Activated naive CD8-positive, alpha-beta T cell treated with anti-CD3 and anti-CD28 coated beads for 36 hours (primary cell): ENCODE measurements at places on chromosomes 7 and 10.

DNA sequence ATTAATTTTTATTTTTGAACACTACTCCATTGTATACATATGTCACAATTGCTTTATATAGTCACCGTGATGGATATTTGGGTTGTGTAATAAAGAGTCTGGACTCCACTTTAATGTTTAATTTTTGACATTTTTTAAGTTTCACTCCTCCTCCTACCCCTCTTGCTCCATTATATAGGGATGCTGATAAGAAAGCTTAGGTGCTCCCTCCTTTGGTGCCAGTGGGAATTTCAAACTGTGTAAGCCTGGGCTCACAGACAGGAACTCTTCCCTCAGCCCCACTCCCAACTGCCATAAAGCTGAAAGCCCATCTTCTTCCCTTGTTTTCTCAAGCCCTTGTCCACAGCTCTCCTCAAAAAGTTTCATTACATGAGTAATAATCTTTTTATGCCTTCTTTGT is 47.6 kb downstream of the TWIST1 start:
- H3K4me3 ChIP-seq, result no peak overlapping the region
- H3K27ac ChIP-seq, result no peak overlapping the region
- H3K36me3 ChIP-seq, result no peaks in the 10 kb centered on the region
- no peaks in the 10 kb centered on the region for H3K27me3 ChIP-seq
- no peaks in the 10 kb centered on the region for H3K4me1 ChIP-seq
- no peak for DNase-seq

DNA sequence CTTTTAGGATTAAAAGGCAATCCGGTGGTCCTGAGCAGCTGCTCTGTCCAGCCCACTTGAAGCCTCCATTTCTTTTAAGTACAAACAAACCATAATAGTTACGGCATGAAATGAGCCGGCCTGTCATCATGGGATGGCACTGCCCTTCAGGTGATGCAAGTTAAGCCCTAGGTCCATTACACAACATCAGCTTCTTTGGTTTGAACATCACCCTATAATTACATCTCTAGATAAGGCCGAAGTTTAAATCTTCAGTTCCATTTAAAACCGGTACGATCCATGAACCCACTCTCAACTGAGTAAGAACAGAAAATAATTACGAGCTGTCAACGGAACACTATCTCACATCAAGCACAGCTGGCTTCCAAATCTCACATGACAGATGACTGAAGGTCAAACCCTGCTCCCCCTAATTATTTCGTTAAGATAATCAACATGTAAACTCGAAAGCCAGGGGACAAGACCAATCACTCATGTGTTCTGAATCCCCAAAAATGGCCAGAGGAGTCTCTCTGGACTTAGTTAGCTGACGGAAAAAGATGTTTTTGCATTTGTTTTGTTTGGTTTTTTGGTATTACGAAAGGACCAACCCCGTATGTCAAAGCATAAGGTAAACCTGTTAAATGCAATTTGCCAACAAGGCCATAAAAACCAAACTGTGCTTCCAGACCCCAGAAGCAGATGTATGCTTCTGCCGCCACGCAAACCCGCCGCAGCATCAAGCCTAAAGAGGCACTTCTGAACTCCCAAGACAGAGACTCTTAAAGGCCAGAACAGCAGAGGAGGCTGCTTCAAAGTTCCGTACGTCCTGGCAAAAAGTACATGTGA is 10.8 kb downstream of the GNA12 start:
- H3K27me3 ChIP-seq, result no peaks in the 10 kb centered on the region
- peaks cover 13% of the 10 kb centered on the region for H3K4me1 ChIP-seq
- no peak overlapping the region for H3K27ac ChIP-seq
- H3K4me3 ChIP-seq, result no peak overlapping the region
- H3K36me3 ChIP-seq, result peaks cover 9% of the 10 kb centered on the region

DNA sequence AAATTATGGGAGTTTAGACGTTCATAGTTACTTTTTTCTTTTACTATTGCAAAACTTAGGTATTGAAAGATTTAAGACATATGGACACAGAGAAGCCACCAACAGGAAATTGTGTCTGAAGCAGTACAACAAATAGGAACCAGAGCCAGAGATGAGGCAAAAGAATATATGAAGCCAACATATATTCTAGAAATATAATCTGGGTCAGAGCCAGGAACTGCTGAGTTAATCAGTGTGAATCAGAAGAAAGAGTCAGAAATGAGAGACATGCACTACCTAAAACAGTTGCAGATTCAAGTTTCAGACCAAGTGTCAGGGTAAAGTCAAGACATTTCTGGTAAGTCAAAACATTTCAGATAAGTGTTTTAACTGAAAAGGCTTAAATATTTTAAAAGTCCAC is 67.7 kb downstream of the DGKB start:
- H3K4me3 ChIP-seq, result no peak overlapping the region
- no peaks in the 10 kb centered on the region for H3K27me3 ChIP-seq
- no peaks in the 10 kb centered on the region for H3K36me3 ChIP-seq
- DNase-seq, result no peak
- no peak overlapping the region for H3K27ac ChIP-seq

DNA sequence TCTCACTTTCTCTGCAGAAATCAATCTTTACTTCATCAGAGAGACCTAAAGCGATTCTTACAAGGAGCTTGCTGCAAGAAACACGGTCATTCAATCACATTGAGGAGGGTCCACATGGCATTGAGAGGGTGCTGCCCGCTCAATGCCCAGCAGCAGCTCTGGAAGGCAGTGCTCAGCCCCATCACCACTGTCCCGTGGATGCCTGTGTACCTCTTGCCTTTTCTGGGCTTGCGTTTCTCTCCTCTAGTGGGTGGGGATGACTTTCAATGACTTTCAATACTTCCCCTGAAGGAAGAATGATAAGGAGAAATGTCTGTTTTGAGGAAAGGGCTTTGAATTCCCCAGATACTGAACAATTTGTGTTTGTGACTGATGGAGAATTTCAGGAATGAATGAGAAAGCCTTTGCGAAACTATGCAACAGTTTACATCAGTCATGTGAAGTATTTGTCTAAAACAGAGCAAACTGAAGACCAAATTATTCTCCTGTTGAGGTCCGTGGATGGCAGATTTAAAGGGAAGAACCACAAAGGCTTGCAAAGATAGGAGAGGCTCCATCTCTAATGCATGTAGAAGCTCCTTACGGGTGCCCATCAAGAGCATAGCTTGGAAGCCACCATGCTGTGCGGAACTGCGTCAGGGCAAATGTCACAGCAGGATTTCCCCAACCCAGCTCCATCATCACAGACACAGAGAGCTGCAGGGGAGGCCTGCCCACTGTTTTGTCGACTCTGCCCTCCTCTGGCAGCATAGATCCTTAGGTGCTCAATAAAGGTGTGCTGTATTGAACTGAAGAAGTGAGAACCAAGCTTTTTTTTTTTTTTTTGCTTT is 6.6 kb upstream of the ZNF22 start:
- no peak overlapping the region for H3K4me3 ChIP-seq
- no peaks in the 10 kb centered on the region for H3K27me3 ChIP-seq
- H3K27ac ChIP-seq, result no peak overlapping the region
- DNase-seq, result no peak

GRCh38 chr10:115875172-115875571 is 397.8 kb downstream of the GFRA1 start:
- H3K27ac ChIP-seq, result no peak overlapping the region
- H3K36me3 ChIP-seq, result no peaks in the 10 kb centered on the region
- no peaks in the 10 kb centered on the region for H3K4me1 ChIP-seq
- DNase-seq, result no peak
- H3K4me3 ChIP-seq, result no peak overlapping the region
- peaks cover 2% of the 10 kb centered on the region for H3K27me3 ChIP-seq

- H3K4me1 ChIP-seq, result peaks cover 35% of the 10 kb centered on the region
- peak; percentile 4 for DNase-seq
- H3K27ac ChIP-seq, result peak overlapping the region; percentile 84
- H3K36me3 ChIP-seq, result no peaks in the 10 kb centered on the region
- H3K4me3 ChIP-seq, result peak overlapping the region; percentile 63
These were observed 102.4 kb downstream of the SEMA3A start for GRCh38 chr7:84092207-84092606.

DNA sequence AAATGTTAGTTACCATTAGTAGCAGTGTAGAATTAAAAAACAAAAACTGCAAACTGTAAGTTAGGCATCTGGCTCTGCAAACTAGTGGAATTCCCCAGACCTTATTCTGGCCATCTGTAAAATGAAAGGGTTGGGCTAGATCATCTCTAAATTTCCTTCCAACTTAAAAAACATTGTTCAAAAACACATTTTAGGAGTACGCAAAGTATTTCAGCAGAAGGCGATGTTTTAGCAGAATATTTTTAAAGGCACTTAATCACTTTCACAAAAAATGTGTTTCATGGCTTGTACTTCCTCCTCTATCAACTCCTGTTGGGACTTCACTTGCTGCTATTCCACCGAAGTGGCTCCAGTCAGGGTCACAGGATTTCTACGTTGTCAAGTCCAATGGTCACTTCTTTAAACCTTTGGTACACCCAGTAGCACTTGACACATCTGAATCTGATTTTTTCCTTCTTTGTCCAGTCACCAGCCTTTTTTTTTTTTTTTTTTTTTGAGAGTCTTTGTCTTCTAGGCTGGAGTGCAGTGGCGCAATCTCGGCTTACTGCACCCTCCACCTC is 169.0 kb downstream of the AHR start:
- H3K4me3 ChIP-seq, result no peak overlapping the region
- H3K27me3 ChIP-seq, result peaks cover 23% of the 10 kb centered on the region
- H3K4me1 ChIP-seq, result peaks cover 19% of the 10 kb centered on the region
- no peak for DNase-seq
- no peak overlapping the region for H3K27ac ChIP-seq

GRCh38 chr7:80967917-80968297 is 49.1 kb upstream of the SEMA3C start:
- no peak overlapping the region for H3K4me3 ChIP-seq
- H3K36me3 ChIP-seq, result no peaks in the 10 kb centered on the region
- no peak overlapping the region for H3K27ac ChIP-seq
- no peaks in the 10 kb centered on the region for H3K27me3 ChIP-seq

- H3K4me3 ChIP-seq, result no peak overlapping the region
- no peaks in the 10 kb centered on the region for H3K36me3 ChIP-seq
- H3K4me1 ChIP-seq, result peaks cover 3% of the 10 kb centered on the region
These were observed 776 bp downstream of the TMEM184A start for GRCh38 chr7:1555046-1555812.

DNA sequence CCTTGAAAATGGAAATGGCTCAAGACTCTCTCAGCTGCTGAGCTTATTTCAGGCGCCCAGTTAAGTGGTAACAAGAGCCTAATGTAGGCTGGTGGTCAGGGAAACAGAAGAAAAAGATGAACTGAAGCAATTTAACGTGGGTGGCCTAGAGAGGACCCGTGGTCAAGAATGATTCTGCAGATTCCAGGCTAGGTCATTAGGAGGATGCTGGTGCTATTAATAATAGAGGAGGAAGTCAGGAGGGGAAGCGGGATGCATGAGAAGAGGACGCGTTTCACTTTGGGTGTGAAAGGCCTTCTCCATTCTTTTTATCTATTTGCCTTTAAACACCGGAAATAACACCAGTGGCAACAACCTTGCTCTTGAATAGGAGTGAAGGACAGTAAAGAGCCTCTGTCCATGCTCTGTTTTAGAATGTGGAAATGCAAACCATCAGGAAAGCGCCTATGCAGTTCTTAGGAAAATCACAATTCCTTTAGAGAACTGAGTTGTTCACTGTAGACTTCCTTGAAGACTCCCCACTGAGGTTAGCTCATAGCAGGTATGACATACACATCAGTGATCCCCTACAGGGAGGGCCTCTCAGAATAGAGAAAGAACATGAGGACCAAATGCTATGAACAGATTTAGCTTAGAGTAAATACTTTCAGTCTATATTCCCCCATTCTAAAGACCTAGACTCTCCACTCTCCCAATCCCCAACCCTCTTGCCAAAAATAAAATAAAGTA is 8.6 kb downstream of the LIPA start:
- H3K27ac ChIP-seq, result no peak overlapping the region
- no peak overlapping the region for H3K4me3 ChIP-seq
- peaks cover 1% of the 10 kb centered on the region for H3K36me3 ChIP-seq
- peaks cover 6% of the 10 kb centered on the region for H3K4me1 ChIP-seq
- no peak for DNase-seq

DNA sequence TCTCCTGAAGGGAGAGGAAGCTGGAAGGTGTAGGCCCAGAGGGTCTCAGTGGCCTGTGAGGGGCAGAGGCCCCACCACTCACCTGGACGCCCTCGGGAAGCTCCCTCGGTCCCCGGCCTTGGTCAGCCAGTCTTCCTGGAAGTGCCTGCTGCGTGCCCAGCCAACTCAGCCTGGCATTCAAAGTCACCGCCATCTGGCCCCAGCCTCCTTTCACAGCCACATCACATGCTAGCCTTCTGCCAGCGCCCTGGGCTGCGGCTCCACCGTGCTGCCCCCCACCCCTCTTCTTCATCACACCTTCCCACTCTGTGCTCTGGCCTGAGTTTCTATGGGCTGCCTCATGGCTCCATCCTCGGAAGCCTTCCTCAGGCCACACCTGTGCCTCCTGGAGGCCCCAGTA is 98.0 kb downstream of the ZMIZ1 start:
- no peaks in the 10 kb centered on the region for H3K36me3 ChIP-seq
- H3K27ac ChIP-seq, result no peak overlapping the region
- no peaks in the 10 kb centered on the region for H3K4me1 ChIP-seq

GRCh38 chr7:27680610-27681009 is 17.9 kb upstream of the HIBADH start:
- no peaks in the 10 kb centered on the region for H3K36me3 ChIP-seq
- no peak overlapping the region for H3K4me3 ChIP-seq
- DNase-seq, result no peak
- no peak overlapping the region for H3K27ac ChIP-seq

DNA sequence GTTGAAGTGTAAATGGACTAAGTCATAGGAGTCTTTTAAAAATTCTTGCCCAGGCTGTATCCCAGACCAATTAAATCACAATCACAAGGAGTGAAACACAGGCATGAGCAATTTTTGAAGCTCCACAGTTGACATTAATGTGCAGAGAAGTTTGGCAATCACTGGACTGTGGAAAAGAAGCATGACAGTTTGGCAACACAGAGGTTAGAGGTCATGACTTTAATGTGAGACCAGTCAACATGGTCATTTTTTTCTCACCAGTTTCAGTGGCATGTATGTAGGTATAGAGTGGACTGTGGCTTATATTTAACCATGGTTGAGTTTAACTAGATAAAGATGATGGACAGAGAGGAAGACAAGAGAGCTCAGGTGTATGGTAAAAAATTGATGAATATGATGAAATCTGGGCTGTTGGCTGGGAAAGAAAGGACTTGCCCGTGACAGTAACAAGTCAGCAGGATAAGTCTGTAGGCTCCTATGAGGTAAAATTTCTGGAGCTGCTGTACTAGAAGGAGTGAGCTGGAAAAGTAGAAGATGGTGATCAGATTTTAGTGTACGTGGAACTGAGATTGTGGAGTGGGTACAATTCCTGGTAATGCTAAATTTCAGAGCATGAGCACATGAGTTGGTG is 432.2 kb upstream of the GHITM start:
- no peak overlapping the region for H3K27ac ChIP-seq
- H3K4me3 ChIP-seq, result no peak overlapping the region
- DNase-seq, result no peak
- H3K27me3 ChIP-seq, result no peaks in the 10 kb centered on the region
- H3K4me1 ChIP-seq, result no peaks in the 10 kb centered on the region

DNA sequence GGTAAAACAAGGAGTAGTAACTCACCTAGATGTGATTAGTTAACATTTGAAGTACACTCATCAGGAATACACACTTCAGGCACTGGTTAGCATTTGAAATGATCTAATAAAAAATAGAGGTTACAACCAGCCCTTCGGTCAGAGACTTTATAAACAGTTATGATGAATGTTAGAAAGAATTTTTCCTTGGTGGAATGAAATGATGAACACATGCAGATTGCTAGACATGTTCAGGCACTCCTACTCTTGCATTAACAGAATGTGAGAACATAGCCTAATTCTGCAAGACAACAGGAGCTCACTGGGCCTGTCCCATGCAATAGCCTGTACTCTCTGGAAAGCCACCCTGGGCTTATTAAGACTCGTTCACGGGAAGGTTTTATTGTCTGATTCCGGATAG is 47.3 kb upstream of the TECTB start:
- H3K4me3 ChIP-seq, result no peak overlapping the region
- no peak for DNase-seq
- H3K27ac ChIP-seq, result no peak overlapping the region
- H3K27me3 ChIP-seq, result no peaks in the 10 kb centered on the region
